ENCODE measurements at places on chromosomes 5 and 9. TPM values are rescaled to one million over a fixed set of nuclear protein-coding genes. Genes with fewer than 3 reads are reported as not detected.

DNA sequence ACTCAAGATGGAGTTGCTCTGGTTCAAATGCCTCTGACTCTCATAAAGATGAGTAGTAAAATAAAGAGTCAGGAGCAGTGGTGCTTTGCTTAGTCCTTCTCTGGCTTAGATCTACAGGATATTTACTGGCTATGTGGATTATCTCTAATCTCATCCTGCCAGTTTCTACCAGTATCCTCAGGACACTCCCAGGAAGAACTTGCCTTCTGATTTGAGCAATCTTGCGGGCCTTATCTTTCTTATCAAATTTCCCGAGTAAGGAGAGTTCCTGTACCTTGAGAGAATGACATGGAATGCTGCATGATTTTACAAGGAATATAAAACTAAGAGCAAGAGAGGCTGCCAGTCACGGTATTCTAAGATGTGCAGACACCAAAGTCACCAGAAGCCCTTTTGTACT, 364.0 kb downstream of the ARHGEF28 start:
- no peak for ATAC-seq

DNA sequence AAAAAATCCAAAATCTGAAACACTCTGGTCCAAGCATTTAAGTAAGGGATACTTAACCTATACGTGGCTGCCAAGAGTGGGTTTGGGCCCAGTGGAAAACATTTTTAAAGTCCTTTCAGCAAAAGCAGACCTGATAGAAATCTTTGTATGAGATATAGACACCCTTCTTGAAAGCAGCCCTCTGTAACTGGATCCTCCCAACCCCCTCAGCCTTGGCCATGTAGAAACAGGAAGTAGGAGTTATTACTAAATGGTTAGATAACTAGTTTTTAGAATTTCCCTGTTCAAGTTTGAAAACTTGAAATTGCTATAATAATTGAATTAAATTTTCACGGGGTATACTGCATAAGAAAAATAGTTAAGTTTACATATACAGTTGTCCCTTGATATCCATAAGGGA, 111.3 kb upstream of the PCA3 start:
- no peak for ATAC-seq

DNA sequence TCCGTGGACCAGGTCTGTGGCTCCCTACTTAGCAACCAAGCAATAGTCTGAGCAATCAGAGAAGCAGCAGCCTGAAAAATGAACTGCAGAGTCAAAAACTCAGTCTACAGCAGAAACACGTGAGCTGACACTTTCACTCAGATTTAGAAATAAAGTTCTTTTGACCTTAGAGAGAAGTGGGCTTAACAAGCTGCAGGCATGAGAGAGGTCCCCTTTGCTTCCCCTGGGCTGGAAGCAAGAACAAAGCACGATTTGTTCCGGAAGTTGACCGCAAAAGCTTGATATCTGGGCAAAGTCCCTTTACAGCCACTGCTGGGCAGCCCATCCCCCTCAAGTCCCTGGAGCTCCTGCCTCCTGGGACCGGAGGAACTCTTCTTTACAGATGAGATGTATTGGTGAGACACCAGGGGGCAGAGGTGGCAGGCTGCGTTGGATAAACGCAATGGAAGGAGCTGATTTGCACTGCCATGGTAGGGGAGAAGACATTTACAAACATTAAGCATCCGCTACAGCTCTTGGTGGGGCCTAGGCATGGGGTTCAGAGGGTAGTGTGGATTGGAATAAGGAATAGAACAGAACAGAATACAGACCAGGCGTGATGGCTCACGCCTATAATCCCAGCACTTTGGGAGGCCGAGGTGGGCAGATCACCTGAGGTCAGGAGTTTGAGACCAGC, 5.8 kb upstream of the SOWAHA start:
- ATAC-seq = no peak

DNA sequence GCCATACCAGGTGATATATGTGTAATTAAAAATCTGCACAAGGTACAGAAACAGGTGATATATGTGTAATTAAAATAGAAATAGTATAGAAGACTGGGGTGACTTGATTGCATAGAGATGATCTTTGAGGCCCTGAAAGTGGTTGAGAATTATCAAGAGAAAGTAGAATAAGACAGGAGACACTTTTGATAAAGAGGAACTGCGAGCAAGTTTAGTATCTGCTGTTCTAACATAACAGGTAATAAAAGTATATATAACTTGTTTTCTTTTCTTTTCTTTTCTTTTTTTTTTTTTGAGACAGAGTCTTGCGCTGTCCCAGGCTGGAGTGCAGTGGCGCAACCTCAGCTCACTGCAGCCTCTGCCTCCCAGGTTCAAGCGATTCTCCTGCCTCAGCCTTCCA, 5.4 kb downstream of the SNX2 start:
- ATAC-seq = no peak

SLC6A7 gene
- total RNA-seq = not detected

DNA sequence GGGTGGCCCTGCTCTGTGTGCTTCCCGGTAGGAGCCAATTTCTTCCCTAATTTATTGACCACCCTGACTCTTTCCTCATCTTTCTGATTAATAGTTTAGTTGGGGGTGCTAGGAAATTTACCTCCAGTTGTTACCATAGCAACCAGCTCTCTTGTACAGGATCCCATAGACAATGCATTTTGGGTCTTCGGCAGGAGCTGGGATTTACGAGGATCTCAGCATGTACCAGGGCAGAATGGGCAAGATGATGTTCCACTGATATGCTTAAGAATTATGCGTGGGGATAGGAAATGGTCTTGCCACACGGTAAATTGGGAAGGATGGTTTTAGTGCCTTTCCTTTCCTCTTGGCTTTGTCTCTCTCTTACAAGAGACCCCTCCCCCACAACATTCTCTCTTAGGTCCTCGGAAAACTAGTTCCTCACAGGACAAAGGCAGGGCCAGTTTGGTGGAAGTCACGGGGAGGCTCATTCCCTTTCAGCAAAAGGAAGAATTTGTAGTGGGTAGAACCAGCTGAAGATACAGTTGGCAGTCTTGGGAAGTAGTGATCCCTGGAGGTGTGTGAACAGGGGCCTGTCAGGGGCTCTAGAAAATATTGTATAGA, 133.4 kb upstream of the SHB start:
- ATAC-seq = no peak

ENTREP1 gene
- total RNA-seq = not detected

Measured in activated T-helper 17 cell treated with anti-CD3 and anti-CD28 coated beads, Interleukin-2, amount 50 U/mL, for 72 hours (primary cell).